ENCODE measurements at places on chromosomes 6 and 20. TPM values are rescaled to one million over a fixed set of nuclear protein-coding genes. Genes with fewer than 3 reads are reported as not detected.

Gene NKX2-2
- not detected for polyA plus RNA-seq

GRCh38 chr6:85062884-85063283 is 298.5 kb upstream of the TBX18 start:
- DNase-seq: no peak
- no peak overlapping the region for H3K4me3 ChIP-seq
- no peaks in the 10 kb centered on the region for H3K27me3 ChIP-seq
- no peak overlapping the region for H3K27ac ChIP-seq
- H3K36me3 ChIP-seq: no peaks in the 10 kb centered on the region

GRCh38 chr6:85983032-85983659 is 340.5 kb upstream of the SYNCRIP start:
- H3K27me3 ChIP-seq: no peaks in the 10 kb centered on the region
- no peak for DNase-seq
- no peaks in the 10 kb centered on the region for H3K36me3 ChIP-seq
- no peak overlapping the region for H3K4me3 ChIP-seq
- no peaks in the 10 kb centered on the region for H3K4me1 ChIP-seq

DNA sequence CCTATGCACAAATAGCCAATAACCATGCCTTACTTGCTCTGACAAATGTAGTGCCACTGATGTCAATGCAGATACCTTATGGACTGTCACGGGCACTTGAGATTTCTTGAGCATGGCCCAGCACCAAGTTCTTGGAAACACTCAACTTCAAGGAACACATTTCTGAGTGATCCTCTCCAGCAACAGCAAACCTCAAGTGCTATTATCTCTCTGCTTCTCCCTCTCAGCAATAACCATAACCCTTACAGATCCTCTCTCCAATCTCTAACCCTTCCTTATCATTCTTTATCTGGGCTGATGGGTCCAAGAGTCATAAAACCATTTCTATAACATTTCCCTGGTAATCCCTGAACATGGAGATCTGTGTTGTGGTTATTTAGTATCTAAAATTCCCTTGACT is 266.9 kb upstream of the STXBP5 start:
- no peak for DNase-seq
- H3K4me3 ChIP-seq: no peak overlapping the region
- H3K36me3 ChIP-seq: no peaks in the 10 kb centered on the region
- no peaks in the 10 kb centered on the region for H3K4me1 ChIP-seq
- no peak overlapping the region for H3K27ac ChIP-seq

- H3K27me3 ChIP-seq: no peaks in the 10 kb centered on the region
- no peak overlapping the region for H3K27ac ChIP-seq
- no peaks in the 10 kb centered on the region for H3K4me1 ChIP-seq
- H3K36me3 ChIP-seq: peaks cover 74% of the 10 kb centered on the region
Measured at GRCh38 chr6:126027601-126028000, 41.3 kb downstream of the TRMT11 start.

DNA sequence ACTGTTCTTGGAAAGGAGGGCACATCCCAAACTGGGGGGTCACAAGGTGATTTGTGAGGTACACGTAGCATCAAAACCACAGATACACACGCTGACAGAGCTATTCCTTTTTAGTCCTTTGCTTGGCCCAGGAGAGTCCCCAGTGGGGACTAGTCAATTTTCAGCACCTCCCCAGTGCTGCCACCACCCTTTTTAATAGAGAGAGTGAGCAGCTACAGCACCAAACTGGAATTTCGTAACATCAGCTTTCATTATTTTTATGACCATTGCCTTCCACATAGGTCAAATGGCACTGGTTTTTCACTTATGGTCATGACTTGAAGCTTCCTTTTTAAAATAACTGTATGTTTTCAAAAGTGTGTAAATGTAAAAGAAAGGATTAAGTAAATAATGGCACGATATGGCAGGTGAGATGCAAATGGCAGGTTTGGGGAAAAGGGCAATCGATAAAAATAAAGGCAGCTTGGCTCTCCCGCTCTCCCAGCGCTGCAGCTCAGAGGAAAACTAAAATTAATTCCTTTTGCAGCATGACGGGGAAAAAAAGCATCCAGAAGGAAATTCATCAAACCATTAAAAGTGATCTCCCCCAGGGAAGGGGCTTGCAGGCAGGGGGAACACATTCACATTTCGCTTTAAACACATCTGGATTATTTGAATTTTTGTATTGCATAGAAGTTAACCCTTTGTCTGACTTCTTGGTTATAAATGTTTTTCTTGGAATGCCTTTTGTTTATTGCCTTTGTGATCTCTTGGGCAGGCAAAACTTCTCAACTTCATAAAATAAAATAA is 95.2 kb downstream of the ANKRD60 start:
- no peaks in the 10 kb centered on the region for H3K36me3 ChIP-seq
- no peak overlapping the region for H3K4me3 ChIP-seq
- DNase-seq: no peak
- H3K4me1 ChIP-seq: peaks cover 16% of the 10 kb centered on the region
- no peak overlapping the region for H3K27ac ChIP-seq
- H3K27me3 ChIP-seq: peaks cover 4% of the 10 kb centered on the region

Data from SK-N-SH (cell line).